ENCODE measurements at places on chromosomes 11 and 22.

DNA sequence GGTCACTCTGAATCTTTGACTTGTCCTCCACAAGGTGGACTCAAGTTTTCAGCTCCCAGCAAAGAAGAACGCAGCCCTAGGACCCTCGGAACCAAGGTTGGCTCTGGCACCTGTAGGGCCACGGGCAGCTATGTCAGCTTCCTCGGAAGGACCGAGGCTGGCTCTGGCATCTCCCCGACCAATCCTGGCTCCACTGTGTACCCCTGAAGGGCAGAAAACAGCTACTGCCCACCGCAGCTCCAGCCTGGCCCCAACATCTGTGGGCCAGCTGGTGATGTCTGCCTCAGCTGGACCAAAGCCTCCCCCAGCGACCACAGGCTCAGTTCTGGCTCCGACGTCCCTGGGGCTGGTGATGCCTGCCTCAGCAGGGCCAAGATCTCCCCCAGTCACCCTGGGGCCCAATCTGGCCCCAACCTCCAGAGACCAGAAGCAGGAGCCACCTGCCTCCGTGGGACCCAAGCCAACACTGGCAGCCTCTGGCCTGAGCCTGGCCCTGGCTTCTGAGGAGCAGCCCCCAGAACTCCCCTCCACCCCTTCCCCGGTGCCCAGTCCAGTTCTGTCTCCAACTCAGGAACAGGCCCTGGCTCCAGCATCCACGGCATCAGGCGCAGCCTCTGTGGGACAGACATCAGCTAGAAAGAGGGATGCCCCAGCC, 2.2 kb downstream of the INPP5J start:
- no peak for DNase-seq

DNA sequence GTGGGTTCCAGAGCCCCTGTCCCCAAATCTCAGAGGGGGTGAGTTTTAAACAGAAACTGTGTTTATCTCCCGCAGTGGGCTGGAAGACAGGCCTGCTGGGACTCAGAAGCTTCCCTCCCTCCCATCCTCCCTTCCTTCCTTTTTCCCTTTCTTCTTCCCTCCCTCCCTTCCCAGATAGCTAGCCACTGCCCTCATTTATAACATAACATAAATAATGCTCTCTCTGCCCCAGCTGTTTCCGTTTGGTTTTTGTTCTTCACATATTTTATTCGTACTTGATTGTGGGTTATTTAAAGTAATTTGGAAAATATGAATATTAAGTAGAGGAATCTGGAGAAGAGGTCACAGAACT, 140.9 kb downstream of the TEAD1 start:
- no peak for DNase-seq

- no peak for DNase-seq
These were observed 1.7 kb downstream of the PGR start for GRCh38 chr11:101127699-101128570.

DNA sequence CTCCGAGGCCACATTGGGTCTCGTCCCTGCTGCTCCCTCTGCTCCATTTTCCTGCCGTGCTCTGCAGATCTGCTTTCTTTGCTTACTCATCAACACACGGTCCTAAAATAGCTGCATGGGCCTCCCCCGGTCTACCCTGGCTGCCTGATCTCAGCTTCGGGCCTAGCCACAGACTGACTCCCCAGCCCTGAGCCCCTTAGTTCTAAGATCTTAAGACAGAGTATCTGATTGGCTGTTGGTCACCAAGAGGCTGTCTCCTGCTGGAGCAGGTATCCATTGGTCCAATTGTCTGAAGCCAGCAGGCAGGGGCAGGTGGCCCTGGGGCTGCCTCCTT, 53.7 kb upstream of the NECTIN1 start:
- no peak for DNase-seq

GRCh38 chr11:17777086-17777737, 42.6 kb downstream of the KCNC1 start:
- no peak for DNase-seq

DNA sequence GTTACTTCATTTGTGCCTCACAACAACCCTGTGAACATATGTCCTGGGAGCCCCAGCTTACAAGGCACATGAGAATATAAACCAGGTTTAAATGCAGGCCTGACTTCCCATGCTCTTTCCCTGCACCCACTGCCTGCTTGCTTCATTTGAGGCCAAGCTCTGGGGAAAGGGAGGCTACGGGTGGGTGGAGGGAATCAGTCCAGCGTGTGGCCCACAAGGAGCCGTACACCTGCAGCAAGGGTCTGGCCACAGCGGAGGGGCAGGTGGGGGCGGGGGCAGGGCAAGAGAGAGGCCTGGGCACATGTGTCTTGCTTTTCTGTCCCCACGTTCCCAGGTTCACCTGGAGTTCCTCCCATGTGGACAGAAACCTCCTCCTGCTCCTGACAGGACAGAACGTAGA, 26.2 kb downstream of the FAM83F start:
- DNase-seq = no peak

- DNase-seq = no peak
These were observed 21.8 kb downstream of the NUMA1 start for GRCh38 chr11:72058416-72059034.

GRCh38 chr11:18789942-18790341, 1.7 kb downstream of the PTPN5 start:
- DNase-seq = no peak

DNA sequence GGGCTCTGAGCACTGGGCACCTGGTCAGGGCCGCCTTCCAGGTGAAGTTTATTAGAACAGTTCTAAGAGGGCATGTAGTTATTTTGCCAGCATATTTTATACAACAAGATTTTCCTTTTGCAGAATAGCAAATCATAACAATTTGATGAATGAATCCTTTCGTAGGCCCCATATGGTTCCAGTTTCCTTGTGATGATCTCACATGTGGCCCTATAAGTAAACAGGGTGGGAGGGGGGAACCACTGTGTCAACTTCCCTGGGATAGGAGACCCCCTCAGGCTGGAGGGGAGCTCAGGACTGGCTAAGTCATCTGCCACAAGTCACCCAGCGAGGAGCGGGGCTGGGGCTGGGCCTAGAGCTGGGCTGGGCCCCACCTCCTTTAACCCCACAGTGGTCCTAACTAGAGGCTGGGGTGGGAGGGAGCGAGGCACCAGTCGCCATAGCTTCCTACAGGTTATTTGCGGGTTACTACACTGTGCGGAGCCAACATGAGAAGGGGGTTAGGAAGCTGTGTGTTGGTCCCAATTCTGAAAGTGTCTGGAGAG, 4.2 kb downstream of the FBLN1 start:
- DNase-seq = no peak

DNA sequence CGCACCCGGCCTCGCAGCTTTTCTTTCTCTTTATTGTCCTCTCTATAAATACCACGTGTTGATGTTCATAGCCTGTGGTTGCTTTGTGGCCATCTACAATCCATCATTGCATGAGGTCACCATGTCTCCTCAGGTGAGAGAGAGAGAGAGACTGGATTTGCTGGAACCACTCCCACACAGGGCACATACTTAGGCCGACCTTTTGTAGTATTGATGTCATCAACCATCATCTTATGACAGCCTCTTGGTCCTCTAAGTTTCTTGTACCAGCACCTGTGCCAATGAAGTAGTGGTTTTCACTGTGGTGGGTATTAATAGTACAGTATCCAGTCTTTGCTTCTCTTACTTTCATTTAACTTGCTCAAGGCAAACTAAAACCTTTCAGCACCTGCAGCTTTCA, 22.8 kb upstream of the P2RY6 start:
- DNase-seq = no peak

GRCh38 chr22:44759430-44760310, 7.3 kb downstream of the ARHGAP8 start:
- no peak for DNase-seq

DNA sequence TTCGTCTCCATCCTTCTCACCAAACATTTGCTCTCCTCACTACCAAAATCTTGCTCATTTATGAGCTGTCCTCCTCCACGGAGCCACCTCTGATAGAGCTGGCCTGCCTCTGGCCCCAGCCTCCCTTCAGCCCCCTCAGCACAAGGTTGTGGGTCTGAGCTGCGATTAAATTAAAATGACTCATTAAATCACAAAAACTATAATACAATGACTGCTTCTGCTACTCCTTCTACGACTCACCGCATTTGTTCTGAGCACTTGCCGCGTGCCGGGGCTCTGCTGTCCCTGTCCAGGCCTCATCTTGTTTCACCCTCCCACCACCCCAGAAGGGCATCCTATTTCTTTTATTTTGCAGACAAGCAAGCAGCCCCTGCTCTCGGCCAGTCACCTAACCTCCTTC, 49.2 kb upstream of the TIMP3 start:
- DNase-seq = no peak

DNA sequence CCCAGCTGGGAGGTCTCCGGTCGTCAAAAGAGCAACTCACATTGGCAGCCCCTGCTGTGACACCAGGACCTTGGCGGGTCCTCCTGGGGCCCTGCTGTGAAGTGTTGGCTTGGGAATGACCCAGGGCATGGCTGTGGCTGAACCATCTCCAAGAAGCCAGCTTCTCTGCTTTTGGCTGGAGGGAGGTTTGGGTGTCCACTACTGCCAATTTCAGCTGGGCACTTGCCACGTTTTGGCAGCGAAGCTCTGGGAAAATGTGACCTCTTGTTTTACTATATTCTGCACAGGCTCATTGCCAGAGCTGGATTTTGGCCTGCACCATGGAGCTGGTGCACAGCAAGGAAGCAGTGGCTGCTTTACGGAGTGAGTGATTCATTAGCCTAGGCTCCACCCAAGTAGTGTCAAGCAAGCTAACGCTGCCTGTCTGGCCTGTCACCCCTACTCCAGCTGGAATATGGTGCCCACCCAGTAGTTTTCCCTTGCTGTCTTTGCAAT, 24.3 kb upstream of the SMCO4 start:
- DNase-seq = no peak

DNA sequence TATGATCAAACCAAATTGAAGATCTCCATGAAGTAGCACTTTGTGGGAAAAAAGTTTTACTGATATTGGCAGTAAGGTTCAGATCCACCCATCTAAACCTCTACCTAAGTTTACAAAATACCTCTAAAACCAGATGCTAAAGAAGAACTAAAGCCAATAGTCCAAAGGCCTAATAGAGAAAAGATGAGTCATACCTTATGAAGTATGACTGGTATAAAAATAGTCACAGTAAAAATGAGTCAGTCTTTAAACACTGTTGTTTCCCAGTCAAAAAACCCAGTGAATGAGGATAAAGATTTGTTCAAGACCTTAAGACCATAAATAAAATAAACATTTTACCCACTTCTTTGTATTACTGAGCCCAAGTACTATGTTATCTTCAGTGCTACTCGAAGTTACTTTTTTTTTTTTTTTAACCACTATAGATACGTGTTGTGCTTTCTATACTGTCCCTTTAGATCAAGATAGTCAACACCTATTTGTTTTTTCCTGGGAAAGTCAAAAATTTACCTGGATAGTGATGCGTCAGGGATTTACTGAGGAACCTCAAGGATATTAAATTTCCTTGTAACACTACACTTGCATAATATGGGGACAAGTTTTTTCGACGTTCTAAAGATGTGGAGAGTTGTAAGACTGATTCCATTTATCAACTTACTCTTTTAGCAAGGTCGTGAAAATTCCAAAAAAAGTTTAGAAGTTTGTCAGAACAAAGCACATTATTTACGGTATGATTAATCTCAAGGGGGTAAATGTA, 87.3 kb downstream of the CCDC73 start:
- no peak for DNase-seq

GRCh38 chr22:32764330-32765131, 37.0 kb upstream of the TIMP3 start:
- DNase-seq = no peak

DNA sequence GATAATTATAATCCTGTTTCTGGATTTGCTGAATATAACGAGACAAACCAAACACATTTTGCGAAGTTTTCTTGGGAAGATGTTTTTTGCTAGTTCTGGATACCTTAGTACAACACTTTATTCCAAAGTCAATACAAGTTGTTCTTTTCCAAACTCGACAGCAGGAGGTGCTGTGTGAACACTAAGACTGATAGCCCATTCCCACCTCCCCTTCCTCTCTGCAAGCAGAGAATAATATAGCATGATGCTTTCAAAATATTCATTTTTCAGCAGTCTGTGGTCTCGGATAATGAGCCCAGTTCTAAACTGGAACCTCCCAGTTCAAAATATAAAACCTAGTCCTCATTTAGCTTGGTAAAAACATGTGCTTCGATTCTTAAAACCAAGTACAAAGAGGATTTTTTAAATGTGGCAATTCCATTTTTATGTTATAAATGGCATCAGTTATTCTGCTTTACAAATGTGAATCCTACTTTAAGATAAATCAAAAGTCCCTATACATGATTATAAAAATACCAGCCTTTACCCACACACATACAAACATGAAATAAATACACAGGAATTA, 129.1 kb downstream of the DCDC1 start:
- peak; percentile 9 for DNase-seq

DNA sequence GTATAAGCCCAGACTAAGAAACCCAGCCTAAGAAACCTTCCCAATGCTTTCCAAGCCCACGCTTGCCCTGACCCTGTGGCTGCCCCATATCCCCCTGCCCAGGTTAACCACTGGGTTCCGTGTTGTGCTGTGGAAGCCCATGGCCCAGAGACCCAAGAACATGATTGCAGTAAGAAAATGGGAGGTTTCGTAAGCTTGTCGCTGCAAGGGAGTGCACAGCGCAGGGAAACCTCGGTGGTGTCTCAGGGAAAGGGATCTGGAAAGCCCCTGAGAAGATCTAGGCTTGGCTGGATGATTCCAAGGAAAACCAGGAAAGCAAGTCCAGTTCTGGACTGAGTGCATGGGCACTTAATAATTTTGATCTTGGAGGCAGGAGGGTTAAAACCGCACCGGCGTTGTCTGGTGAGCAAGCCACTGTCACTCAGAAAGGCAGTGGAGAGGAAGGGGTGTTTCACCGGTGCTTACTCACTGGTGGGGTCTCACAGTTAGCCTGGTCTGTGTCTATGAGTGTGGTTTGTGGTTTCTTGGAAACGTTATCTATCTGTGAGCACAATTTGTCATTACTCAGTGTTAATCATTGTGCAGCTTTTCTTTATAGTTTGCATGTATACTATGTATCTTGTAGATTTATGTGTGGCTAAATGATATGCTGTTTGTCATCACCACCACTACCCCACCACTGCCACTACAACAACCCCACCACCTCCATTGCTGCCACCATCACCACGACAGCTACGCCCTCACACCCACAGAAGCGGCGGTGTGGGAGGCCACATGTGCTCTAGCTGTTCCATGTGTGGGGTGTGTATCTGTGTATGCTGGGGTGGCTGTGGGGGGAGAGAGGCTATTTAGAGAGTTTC, 53.3 kb upstream of the PRDM11 start:
- DNase-seq = peak; percentile 98

DNA sequence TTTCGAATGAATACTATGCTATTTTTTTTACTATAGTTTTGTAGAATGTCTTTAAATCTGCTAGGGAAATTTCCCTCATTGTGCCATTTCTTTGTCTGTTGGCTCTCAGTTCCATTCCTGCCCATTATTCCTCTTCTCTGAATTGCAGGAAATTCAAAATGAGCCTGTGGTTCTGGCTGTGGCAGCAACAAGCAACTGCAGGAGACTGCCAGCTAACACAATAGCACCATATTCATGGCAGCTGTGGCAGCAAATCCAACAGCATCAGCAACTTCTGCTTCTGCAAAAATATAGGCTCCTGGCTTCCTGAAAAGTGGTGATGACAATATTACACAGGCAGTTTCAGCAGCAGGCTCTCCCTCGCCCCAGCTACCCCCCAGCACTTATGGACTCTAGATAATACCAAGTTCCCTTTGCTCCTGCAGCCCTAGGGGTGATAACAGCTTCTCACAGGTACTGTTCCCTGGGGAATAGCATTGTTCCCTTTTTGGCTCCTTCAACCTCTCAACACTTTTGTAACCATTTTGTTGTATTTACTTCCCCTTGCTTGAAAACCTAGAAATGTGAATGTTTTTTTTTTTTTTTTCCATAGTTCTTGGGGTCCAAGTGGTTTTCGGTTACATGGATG, 9.3 kb downstream of the PATE4 start:
- no peak for DNase-seq

- no peak for DNase-seq
These were observed 78.8 kb downstream of the MYEOV start for GRCh38 chr11:69372589-69373250.

GRCh38 chr22:43235445-43236409, 48.8 kb upstream of the TTLL12 start:
- DNase-seq = no peak
